Coronary artery (tissue), 2 donors: ENCODE measurements at places on chromosomes 6 and 20.

GRCh38 chr20:52985687-52986086 is 13.5 kb downstream of the TSHZ2 start:
- DNase-seq: no peak

GRCh38 chr6:147430811-147431210 is 77.7 kb upstream of the SAMD5 start:
- no peak for DNase-seq

DNA sequence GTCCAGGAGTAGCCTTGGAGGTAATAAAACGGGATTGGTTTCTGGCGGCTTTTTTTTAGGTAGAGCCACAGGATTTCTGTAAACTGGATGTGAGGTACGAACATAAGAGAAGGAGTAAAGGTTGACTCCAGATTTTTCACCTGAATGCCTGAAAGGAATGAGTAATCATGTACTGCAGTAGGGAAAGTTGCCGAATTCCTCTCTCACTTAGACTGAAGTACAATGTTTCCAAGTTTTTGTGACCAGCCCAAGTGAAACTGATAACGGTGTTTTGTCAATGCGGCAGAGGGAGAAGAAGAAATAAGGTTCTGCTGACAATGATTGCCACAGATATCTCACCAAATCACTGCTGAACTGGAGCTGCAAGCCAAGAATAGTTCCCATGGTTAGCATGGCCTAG is 75.0 kb downstream of the VTA1 start:
- no peak for DNase-seq

GRCh38 chr20:14453259-14453658 is 115.8 kb upstream of the FLRT3 start:
- DNase-seq: no peak

GRCh38 chr20:22232473-22232872 is 351.9 kb downstream of the FOXA2 start:
- no peak for DNase-seq

DNA sequence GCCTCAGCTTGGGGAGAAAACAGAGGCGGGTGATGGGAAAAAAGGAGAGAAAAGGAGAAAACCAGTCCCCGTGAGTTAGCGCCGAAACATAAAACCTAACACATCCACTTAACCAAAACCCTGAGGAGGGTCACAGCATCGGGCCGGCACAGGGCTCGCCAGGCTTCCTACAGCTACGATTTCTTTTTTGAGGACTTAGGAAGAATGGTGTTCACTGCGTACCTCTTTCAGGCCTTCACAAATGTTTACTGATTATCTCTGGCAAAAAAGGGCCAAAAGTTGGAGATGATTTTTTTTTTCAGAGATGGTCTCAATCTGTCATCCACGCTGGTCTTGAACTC is 48.8 kb downstream of the DSTN start:
- no peak for DNase-seq

GRCh38 chr20:46634528-46634927 is 16.7 kb downstream of the SLC13A3 start:
- DNase-seq: no peak

- no peak for DNase-seq
Measured at GRCh38 chr6:155959898-155960495, 504.4 kb upstream of the NOX3 start.

DNA sequence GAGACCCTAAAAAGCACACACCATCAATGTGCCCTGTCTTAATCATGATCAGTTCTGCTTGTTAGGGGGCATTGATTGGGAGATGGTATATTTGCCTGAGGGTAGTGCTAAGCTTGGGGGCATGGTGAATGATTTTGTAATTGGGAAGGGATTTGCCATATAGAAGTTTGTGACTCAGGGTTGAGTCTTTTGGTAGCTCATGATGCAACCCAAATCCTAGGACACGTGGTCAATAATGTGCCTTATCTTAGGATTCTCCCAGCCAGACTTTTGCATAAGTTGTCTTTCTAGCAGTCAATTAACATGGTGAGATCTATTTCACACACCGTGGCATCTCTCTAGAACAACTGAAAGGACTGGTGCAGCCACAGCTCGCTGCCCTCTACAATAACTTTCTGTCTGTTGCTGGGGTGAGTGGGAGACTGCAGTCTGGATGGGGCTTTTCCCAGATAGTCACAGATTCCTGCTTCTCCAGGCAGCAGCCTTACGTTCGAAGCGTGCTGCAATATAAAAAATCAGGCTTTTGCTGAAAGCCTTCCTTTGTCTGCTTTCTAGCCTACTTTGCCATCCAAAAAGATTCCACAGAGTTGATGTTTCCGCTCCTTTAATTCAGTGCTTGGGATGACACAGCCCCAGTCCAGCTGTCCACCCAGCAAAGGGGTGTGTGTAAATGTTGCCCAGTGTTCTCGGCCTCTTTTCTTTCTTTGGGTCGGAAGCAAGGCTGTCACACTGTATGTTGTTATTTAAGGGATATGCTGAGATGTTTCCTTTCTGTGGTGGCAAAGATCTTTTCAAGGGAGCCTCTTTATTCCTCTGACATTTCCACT is 58.9 kb downstream of the ID4 start:
- DNase-seq: no peak

- no peak for DNase-seq
Measured at GRCh38 chr6:100084316-100084990, 90.4 kb upstream of the MCHR2 start.

DNA sequence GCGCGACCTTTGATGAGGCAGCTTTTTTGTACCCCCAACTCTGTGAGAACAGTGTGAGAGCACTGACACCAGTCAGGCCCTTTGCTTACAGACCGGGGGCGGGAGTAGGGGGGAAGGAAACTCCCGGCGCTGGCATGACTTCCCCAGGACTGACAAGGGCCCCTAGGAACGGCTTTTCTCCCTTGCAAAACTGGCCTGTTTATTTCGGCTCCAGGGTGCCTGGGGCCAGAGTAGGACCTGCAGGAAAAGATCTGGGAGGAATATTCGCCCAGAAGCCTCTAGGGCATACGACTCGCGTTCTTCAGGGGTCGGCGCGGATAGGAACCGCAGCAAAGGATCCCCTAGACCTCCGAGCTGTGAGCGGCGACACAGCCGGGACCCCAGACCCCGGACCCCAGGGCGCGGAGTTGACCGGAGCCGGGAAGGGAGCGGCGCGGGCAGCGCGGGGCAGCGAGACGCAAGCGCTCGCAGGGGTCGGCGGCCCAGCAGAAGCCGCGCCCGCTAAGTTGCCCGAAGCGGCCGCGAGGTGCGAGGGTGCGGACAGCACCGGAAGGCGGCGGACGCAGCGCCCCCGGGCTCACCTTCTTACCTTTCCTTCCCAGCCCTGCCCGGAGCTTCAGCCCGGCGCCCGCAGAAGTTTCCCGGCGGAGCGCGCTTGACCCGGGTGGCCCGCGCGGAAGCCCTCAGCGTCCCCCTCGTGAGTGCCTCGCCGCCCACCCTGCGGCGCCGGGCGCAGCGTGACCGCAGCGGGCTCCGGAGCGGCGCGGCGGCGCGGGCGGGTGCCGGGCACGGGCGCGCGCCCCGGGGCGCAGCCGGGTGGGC is at the start of gene POPDC3:
POPDC3 (minus strand) TSS at position 771 of the 822 bp plus-strand sequence. CDS start 18,105 bp downstream, outside the sequence.
- DNase-seq: no peak

DNA sequence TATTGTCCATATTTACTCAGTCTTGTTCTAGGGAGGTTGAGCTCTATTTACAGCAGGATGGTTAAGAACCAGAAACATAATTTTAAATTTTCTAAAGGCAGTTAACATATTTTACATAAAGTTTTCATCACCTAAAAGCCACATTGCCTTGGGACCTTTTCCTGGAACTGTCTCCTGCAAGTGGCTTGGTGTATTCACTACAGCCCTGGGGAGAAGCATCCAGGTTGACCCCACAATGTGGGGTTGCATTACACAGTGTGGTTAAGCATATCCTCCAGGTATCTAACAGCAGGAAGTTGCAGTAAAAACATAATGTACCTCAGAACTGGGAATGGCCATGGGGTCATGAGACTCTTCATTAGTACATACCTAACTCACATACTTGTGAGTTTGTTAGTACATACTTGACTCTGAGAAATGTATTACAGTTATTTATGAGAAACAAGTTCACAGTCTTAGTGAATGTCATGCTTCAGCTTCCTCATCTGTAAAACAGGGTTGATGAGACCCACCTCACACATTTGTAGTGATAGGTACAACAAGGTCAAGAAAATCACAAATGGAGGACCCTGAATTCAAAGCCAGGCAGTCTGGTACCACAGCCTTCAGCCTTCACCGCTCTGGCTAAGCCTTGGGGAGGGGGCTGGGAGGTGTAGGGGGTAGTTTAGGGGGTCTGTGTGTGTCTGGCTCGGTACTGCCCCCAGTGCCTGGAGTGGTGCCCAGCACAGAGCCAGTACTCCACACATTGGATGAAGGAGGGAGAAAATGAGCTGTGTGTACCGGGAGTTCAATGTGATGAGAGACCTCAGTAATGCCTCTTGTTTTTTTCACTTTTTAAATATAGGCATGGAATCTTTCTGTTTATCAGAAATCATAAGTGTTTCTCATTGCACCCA is 52.9 kb downstream of the KAT14 start:
- no peak for DNase-seq

- DNase-seq: no peak
Measured at GRCh38 chr6:150673720-150674346, 74.1 kb downstream of the PLEKHG1 start.

DNA sequence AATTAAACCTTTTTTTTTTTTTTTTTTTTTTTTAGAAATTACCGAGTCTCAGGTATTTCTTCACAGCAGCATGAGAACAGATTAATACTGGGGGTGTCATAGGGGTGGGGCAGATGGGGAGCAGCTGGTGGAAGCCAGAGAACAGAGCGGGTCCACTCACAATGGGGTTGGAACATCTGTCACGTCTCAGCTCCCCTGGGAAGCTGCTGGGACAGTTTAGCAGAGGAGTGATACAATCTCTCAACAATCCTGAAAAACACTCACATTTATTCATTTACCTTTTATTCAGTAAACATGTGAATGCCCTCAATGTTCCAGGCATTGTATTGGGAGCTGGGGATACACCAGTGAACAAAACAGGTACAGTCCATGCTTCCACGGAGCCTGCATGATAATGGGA is 162.2 kb downstream of the SMOC2 start:
- no peak for DNase-seq

GRCh38 chr6:131694832-131695426 is 6.3 kb downstream of the OR2A4 start:
- no peak for DNase-seq

GRCh38 chr6:55299286-55299985 is 27.8 kb upstream of the GFRAL start:
- no peak for DNase-seq

- no peak for DNase-seq
Measured at GRCh38 chr6:147497472-147497871, 11.0 kb upstream of the SAMD5 start.

DNA sequence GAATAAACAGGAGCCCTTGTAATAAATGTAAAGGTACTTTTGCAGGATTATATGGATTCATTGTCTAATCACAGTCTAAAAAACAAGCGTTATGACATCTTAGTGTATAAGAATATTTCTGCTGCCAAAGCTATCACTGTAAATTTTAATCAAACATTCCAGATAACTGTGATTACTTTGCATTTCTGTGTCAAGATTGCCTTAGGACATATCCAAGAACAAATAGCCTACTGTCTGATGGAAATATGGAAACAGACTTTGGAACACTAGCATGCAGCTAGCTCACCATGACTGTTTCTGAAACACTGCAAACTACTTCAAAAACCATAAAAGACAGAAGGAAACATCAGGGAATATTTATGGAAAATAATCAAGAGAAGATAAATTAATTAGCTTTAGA is 248.7 kb upstream of the ASCC3 start:
- no peak for DNase-seq

- no peak for DNase-seq
Measured at GRCh38 chr6:152087701-152088100, 280.2 kb downstream of the ESR1 start.

- DNase-seq: no peak
Measured at GRCh38 chr6:148175550-148176188, 167.0 kb upstream of the SASH1 start.

DNA sequence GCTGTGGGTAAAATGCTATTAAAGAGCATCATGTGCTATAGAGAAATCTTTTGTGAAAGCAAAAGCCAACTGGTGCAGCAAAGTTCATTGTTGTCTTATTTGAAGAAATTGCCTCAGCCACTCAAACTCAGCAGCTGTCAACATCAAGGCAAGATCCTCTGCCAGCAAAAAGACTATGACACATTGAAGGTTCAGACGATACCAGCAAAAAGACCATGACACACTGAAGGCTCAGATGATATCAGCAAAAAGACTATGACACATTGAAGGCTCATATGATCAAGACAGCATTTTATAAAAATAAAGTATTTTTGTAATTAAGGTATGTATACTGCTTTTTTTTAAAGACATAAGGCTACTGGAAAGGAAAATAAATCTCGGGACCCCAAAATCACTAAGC is 118.4 kb upstream of the RUNX2 start:
- no peak for DNase-seq

DNA sequence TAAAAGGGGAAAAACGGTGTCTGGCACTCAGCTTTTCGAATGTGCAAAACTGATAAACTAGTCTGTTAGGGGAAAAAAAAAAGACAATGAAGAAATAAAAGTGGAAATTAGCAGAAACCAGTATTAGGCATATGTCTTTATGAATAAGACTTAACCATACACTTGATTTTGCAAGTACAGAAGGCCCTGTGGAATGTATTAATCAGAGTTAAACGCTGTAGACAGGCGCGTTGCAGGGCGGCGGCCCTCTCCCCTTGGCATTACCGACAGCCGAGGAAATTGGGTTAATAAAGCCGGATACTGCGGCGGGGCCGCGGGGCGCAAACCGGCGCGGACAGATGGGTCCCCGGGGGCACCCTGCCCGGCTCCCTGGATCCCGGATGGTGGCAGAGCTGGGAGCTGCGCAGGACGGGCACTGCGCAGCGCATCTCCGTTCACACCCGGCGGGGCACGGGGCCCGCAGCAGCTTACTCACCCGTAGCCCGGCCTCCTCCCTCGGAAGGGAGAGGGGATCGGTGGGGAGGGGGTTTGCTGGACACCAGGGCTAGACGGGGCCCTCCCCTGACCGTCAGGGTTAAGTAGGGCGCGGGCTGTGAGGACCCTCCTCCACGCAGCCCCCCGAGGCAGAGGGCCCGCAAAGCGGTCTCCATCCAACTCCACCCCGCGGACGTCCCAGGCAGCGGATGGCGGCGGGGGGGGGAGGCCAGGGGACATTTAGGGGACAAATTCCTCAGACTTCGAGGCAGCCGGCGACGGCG is 2.0 kb downstream of the BHLHE23 start:
- no peak for DNase-seq

- DNase-seq: no peak
Measured at GRCh38 chr6:165577556-165577955, 85.5 kb downstream of the PDE10A start.

DNA sequence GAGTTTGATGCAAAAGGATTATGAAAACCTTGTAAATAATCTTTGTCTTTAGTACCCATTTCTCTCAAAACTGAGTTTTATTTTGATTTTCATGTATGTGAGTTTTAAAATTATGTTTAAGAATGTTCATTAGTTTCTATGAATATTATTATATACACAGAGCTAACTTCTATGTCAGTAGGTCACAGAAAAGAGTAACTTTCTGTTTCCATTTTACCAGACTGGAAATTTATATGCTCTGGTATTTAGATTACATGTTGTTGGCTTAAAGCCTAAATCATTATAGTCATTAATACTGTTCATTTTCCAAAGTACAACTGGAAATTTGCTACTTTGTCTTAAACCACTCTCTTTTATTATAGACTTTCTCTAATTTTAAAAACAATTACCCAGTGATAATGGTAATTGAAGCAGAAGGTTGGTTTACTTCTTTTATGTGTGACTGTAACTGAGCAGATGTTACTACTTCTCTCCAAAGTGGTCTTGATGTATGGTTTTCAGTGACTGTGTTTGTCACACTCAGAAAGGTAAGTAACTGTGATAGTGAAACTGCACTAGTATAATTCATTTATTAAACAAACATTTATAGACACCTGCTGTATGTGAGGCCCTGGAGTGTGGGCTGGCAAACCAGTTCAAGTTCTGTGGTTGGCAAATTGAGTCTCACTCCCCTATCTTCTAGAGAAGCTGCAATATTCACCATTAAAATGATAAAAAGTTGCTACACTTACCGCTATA is 13.2 kb downstream of the CRYBG1 start:
- no peak for DNase-seq
